ENCODE measurements at places on chromosomes 5 and 9.

DNA sequence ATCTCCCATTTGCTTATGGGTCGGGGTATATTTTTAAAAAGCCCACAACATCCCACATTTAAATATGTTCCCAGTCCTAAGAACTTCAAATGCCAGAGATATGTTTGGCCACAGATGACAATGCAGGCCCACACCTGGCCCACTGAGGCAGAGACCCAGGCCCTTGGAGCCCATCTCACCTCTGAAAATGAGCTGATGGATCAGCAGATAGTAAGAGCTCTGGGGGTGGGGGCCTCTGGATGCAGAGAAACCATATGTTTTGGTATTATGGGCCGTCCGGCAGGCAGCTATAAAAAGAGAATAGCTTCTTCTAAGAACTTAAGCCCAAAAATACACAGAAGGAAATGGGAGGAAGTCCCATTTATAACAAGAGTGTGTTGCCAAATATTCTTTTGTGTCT is 256.0 kb downstream of the GRIA1 start:
- DNase-seq = no peak

- no peak for DNase-seq
Measured at GRCh38 chr9:91023741-91024140, 222.1 kb downstream of the SYK start.

DNA sequence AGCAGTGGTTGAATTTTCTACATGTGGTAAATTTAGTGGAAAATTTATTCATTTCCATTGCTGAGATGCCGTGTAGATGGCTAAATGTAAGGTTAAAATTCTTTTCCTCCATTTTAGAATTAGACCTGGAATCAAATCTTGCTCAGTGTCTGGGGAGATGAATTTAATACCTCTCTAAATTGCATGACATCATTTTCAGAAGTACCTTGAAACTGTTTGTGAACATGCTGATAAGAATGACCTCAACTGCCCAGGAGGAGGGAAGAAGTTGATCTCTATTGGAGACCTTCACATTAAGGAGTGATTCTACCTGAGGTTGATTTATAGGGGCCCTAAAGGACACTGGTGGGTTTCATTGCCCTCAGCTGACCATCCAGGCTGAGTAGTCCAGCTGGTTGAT is 116.7 kb upstream of the EGFLAM start:
- no peak for DNase-seq

GRCh38 chr5:158116965-158117364 is 258.0 kb upstream of the CLINT1 start:
- DNase-seq = no peak

- DNase-seq = no peak
Measured at GRCh38 chr5:177967221-177967887, 28.7 kb downstream of the PROP1 start.

Measured in activated CD8-positive, alpha-beta memory T cell treated with anti-CD3 and anti-CD28 coated beads for 1 hour (primary cell).